ENCODE measurements at places on chromosomes 5 and 9.

DNA sequence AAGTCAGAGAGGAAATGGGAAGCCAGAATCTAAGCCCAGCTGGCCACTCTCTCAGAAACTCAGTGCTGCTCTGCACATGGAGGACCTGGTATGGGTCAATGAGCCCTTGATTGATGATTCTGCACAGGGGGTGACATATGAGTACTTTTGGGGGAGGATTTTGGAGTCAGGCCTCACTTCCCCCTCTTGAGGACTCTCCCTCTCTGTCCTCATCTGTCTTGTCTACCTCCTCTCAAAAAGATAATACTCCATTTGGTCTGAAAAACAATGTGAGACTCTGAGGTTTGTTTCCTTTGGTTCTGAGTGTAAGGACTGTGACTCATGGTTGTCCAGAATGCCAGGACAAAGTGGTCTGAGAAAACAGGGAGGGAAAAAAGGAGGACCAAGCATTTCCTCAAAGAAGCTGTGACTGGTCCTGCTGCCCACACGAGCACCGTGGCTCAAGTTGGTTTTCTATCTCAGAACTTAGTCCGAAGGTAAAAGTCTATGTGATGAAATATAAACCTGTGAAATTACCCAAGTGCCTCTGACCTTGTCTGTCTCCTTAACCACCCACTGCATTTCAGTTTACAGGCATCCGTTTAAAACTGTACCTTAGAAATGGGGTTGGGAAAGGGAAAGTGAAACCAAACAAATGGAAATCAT is 11.1 kb downstream of the TTC39B start:
- DNase-seq: no peak

- no peak for DNase-seq
Measured at GRCh38 chr9:112327718-112328450, 5.5 kb downstream of the PTBP3 start.

DNA sequence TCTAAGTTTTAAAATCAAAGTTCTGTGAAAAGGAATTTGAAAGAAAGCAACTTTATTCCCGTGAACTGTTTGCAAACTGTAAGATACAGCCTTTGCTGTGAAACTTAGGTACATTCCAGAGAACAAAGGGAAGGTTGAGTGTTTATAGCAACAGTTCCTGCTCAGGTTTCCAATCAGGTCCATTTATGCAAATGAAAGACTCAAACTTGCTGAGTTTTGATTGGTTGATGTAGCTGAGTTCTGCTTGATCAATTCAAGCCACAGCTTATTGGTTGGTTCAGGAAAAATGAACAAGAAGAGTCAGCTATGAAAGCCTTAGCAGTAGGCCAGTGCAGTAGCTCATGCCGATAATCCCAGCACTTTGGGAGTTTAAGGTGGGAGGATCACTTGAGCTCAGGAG is 37.9 kb downstream of the SLC27A6 start:
- DNase-seq: no peak

GRCh38 chr9:113546566-113546965 is 83.0 kb downstream of the RGS3 start:
- DNase-seq: no peak

DNA sequence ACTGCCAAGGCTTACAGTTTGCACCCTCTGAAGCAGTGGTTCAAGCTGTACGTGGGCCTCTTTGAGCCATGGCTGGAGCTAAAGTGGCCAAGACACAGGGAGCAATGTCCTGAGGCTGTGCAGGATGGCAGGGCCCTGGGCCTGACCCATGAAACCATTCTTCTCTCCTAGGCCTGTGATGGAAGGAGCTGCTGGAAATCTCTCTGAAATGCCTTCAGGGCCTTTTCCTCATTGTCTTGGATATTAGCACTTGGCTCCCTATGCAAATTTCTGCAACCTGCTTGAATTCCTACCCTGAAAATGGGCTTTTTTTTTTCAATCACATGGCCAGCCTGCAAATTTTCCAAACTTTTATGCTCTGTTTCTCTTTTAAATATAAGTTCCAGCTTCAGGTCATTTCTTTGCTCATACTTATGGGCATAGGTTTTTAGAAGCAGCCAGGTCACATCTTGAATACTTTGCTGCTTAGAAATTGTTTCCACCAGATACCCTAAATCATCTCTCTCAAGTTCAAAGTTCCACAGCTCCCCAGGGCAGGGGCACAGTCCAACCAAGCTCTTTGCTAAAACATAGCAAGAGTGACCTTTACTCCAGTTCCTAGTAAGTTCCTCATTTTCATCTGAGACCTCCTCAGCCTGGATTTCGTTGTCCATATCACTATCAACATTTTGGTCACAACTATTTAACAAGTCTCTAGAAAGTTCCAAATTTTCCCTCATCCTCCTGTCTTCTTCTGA is 138.3 kb downstream of the OSTF1 start:
- DNase-seq: no peak

- DNase-seq: no peak
Measured at GRCh38 chr5:55868846-55869245, 17.7 kb downstream of the IL31RA start.

- no peak for DNase-seq
Measured at GRCh38 chr5:132690156-132690555, 16.4 kb downstream of the IL4 start.

DNA sequence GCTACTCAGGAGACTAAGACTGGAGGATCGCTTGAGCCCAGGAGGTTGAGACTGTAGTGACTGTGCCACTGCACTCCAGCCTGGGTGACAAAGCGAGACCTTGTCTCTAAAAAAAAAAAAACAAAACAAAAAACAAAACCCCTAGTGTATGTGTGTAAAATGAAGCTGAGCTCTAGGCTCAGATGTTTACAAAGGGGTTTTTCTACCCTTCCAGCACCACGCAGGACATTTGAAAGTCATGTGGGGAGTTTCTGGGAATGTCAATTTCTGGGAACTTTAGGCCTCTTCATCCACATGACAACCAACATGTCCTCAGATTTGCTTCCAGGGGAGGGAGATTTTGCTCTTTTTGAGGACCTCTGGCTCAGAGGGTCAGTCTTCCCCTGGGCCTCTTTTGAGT is 42.4 kb upstream of the AIF1L start:
- DNase-seq: no peak

DNA sequence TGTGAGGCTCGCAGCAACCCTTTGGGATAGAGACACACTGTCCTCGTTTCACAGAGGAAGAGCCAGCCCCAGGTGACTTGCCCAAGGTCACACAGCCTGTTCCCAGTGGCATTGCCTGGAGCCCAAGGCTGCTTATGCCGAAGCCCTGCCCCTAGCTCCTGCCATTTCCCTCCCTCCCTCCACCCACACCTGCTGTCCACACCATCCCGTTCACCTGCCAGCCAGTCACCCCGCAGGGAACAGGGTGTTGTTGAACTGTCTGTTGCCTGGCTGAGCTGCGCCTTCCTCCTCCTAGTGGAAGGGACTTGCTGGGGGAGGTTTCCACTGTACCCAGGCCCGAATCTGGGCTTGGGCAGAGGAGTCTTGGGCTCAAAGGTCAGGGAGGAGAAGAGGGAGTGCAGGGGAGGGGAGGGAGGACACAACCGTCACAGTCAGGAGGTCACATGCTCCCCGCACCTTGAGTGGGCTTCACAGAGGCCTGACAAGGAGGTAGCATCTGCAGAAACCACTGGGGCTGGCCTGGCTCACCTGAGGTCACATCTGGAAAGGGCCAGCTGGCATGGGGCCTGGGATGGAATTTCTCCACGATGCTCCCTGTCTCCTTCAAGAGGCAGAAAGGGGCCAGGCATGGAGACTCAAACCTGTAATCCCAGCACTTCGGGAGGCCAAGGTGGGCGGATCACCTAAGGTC is 6.3 kb downstream of the TTC16 start:
- no peak for DNase-seq
